ENCODE measurements at places on chromosomes 7 and 10.

DNA sequence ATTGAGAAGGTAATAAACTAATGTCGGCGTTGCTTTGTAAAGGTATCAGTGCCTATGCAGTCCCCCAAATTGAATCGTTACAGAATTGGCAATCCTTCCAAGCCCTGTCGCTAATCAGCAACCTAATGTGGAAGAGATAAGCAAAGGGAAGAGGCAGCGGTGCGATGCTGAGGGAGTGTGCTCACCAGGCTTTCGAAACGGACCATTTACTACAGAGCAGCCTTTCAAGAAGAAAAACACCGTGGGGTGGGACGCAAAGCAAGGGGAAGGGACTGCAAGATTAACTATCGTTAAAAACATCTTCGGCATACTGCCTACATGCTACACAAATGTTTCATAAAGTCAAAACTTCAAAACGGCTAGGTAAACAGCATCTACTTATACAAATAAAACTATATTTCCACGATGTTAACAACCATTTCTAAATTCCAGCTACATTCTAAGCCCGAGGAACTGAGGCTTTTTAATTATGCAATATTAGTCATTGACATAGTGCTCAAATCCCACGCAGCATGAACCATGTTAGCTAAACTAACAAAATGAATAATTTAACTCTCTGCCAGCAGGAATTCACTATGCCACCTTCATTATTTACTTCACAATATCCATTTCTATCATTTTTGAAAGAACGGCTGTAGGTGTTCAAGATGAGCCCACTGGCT is 85.2 kb downstream of the CHCHD3 start:
- DNase-seq, result no peak
- no peaks in the 10 kb centered on the region for H3K27me3 ChIP-seq
- no peak overlapping the region for H3K27ac ChIP-seq
- no peaks in the 10 kb centered on the region for H3K36me3 ChIP-seq
- no peak overlapping the region for H3K4me3 ChIP-seq

DNA sequence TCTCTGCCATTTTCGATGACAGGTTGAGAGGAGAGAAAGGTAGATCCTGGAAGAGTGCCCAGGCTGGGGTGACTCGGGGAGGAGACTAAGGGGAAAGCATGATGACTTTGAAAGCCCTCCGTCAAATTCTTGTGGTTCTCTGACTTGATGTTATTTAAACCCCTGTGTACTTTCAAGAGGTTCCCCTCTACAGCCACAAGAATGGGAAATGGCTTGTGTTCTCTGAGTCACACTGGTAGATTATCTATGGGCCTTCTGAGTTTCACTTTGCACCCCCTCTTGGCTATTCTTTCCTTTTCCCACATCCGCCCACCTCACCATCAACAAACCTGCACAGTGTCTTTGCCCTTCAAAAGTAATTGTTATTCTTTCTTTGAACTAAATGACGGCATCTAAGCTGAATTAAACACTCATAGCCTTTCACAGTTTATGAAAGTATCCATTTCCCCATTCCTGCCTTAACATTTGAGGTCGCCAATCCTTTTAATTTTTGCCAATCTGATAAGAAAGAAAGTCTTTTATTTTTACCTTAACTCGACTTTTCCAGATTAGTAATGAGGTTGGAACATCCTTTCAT is 24.1 kb downstream of the PRF1 start:
- H3K4me3 ChIP-seq, result no peak overlapping the region
- H3K27me3 ChIP-seq, result no peaks in the 10 kb centered on the region
- H3K4me1 ChIP-seq, result peaks cover 9% of the 10 kb centered on the region
- H3K27ac ChIP-seq, result no peak overlapping the region
- no peak for DNase-seq
- H3K36me3 ChIP-seq, result peaks cover 6% of the 10 kb centered on the region

DNA sequence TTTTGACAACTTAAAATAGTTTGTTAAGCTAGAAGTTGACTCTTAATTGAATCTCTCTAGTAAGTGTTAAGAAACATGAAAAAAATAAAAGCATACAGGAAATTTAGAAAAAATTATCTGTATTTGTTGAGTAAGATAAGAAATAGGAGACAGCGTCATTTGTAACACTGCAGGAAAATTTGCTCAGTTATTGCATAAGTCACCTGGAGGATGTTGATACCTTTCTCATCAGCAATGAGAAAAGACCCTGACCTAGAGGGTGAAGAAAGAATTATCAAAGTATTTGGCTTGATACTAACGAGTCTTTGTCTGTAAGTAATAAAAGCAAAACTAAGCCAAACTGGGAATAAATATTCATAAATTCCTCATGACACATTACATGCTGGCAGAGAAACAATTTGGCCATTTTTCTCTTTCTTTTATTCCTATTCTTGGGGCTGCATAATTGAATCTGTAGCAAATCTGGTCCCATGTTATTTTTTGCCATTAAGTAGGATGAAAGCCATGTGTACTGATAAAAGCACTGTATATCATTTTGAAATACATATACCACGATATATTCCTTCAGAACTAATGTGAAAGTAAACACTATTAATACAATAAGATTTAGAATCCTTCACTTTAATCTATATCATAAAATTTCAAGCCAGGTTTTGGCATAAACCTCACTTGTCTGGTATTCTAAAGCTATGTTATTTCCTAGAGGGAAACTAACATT is 362.8 kb downstream of the THSD7A start:
- H3K27me3 ChIP-seq, result no peaks in the 10 kb centered on the region
- H3K4me1 ChIP-seq, result no peaks in the 10 kb centered on the region

DNA sequence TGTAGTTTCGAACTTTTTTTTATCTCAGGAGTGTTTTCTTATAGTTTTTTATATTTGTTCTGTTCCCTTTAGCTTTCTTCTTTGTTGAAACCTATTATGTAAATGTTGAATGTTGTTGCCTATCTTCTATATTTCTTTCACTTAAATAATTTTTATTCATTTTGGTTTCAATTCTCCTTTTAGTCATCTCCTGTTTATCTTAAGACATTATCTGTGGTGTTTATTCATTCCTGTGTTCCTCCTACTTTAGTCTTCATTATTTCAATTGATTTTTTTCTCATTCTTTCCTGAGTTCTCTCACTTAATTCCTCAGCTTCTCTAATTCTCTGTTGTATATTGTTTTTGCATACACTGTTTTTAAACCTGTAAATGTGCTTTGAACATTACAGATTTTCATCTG is 64.1 kb downstream of the XPNPEP1 start:
- H3K27me3 ChIP-seq, result no peaks in the 10 kb centered on the region
- no peak overlapping the region for H3K4me3 ChIP-seq
- no peak overlapping the region for H3K27ac ChIP-seq
- peaks cover 18% of the 10 kb centered on the region for H3K36me3 ChIP-seq

GRCh38 chr10:87692956-87693484 is 33.3 kb downstream of the PAPSS2 start:
- DNase-seq, result no peak
- H3K27me3 ChIP-seq, result no peaks in the 10 kb centered on the region
- no peak overlapping the region for H3K4me3 ChIP-seq
- no peaks in the 10 kb centered on the region for H3K36me3 ChIP-seq
